Psoas muscle (tissue), 8 donors: ENCODE measurements at places on chromosomes 7 and 10.
A peak's percentile ranks its signal among the peaks of the same experiment; 100 is the strongest.

DNA sequence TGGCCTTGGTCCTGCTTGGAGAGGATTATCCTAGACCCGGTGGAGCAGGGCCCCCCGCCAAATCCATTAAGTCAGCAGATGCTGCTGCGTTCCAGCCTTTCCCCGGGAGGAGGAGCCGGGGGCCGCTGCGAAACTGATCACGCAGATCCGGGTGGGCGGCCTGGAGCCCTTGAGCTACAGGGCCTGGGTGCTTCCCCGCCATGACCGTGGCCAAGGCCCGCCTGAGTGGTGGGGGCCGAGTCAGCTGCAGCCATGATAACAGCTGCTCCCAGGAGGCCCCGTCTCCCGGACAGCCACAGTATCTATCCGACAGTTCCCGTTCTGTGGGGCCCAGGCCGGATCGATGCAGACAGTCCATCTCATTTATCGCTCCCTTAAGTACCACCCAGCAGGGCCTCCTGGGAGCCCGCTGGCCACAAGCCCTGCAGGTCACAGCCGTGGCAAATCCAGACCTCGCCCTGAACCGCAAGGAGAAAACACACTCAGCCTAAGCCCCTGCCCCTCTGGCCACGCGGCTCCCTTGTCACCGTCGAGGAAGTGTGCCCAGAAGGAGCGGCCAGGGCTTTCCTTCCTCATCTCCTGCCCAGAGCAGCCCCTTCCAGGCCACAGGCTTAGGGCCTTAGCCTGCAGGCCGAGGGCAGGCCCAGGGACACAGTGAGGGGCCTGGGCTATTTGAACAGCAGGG is 34.4 kb upstream of the SLC29A4 start:
- peak; percentile 59 for DNase-seq

DNA sequence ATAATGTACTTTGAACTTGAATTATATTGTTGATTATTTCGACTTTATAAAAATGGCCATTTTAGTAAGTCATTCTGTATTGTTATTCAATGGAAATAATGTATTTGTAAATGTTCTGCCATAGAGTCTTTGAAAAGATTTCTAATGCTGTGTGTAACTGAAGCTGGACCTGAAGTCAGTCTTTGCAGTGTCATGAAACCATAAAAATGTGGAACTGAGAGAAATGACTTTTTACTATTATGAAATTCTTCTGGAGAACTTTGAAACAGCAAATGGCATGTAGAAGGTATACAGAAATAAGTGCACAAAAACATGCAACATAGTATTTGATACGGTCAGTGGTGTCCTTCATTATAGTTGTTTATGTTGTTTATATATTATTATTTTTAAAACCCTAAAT is 59.7 kb upstream of the ADRA2A start:
- no peak for DNase-seq

- DNase-seq, result no peak
Measured at GRCh38 chr7:155612658-155613057, 31.8 kb upstream of the RBM33 start.

- no peak for DNase-seq
Measured at GRCh38 chr10:91410638-91411371, 661 bp downstream of the HECTD2 start.

GRCh38 chr7:74256491-74257408 is 2.6 kb upstream of the RFC2 start:
- no peak for DNase-seq

DNA sequence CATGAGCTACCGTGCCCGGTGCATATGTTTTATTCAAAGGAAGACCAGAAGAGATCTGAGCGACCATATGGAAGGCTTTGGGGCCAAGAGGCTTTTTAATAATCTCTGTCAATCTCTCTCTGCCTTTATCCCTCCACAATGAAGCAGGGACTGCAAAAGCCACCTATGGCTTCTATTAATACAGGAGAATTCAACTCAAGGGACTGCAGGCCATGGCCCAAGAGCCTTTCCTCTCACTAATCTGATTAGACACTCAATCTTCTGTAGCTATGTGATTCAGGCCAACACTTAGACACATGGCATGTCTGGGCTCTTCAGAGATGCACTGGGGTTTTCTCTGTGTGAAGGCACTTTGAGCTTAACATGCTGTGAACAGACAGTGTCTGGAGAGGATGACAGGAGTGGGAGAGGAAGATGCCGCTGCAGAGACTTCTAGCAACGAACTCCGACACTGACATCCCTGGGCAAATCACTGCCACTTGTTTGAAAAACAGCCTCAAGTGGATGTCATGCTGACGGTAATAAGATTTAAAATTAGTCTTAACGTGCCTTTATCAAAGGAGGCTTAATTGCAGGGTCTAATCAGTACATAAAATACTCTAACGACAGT is 114.4 kb upstream of the AOAH start:
- no peak for DNase-seq

- peak; percentile 25 for DNase-seq
Measured at GRCh38 chr7:44325201-44325671, at the start of gene CAMK2B. TSS of gene CAMK2B (minus strand) at chr7:44325594. CDS start at chr7:44325421, 173 bp downstream.

- DNase-seq, result no peak
Measured at GRCh38 chr10:93579089-93579488, 12.6 kb downstream of the FFAR4 start.

- DNase-seq, result no peak
Measured at GRCh38 chr10:42491001-42491592, 147.3 kb downstream of the ZNF33B start.

DNA sequence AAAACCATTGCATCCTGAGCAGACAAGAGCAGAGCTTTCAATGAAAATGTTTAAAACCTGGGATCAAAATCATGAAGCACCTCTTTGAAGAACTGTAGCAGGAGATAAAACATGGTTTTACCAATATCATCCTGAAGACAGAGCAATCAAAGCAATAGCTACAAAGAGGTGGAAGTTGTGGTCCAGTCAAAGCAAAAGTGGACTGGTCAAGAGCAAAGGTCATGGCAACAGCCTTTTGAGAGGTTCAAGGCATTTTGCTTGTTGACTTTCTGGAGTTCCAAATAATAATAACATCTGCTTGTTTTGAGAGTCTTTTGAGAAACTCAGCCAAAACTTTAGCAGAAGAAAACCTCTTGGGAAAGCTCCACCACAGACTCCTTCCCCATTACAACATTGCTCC is 893.9 kb upstream of the POT1 start:
- no peak for DNase-seq
